Osteocyte (in vitro differentiated cells): ENCODE measurements at places on chromosomes 6 and 20. TPM values are rescaled to one million over a fixed set of nuclear protein-coding genes. Genes with fewer than 3 reads are reported as not detected.

DNA sequence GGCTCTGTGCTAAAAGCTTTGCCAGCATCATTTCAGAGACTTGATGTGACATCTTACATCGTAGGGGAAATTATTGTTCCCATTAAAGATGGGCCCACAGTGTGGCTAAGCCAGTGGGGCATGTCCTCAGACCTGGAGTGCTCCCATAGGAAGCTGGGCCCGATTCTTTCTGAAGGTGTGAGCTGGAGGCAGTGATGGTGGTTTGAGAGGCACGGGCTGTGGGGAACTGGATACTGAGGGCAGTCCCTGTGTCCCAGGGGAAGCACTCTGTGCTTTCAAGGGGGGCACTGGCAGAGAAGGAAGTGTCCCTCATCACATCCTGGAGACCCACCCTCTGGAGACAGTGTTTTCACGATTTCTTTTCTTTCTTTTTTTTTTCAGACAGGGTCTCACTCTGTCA, 8.6 kb upstream of the FAM110A start:
- H3K27ac ChIP-seq = no peak overlapping the region
- H3K36me3 ChIP-seq = no peaks in the 10 kb centered on the region
- no peak overlapping the region for H3K4me3 ChIP-seq
- peaks cover 3% of the 10 kb centered on the region for H3K27me3 ChIP-seq
- DNase-seq = no peak
- no peaks in the 10 kb centered on the region for H3K4me1 ChIP-seq

DNA sequence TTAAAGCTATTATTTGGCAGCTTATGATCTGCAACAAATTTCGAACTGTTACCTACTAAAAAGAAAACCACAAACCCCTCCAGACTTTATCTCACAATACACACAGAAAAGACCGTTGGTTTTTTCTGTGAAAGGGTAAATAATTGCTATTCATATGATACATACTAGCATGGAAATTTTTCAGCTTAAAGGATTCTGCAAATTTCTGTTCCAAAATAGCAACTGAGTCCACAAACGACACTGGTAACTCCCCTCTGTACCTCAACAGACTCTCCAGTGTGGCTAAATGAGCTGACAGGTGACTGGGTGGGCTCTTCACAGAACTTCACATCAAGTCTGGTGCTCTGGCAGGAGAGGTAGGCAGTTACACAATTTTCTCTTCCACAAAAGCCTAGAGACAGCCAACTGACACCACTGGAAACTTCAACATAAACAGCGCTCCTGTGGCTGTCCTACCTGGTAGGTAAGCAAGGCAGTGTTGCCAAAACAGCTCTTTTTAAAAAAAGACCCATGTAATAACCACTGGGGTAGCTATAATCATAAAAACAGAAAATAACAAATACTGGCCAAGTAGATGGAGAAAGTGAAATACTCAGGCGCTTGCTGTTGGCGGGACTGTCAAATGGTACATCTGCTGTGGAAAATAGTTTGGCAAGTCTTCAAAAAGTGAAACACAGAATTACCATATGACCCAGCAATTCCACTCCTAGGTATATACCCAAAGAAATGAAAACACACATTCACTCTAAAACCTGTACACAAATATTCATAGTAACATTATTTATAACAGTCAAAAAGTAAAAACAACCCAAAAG, 37.8 kb downstream of the ELOVL5 start:
- H3K4me3 ChIP-seq = no peak overlapping the region
- DNase-seq = no peak
- H3K36me3 ChIP-seq = no peaks in the 10 kb centered on the region

DNA sequence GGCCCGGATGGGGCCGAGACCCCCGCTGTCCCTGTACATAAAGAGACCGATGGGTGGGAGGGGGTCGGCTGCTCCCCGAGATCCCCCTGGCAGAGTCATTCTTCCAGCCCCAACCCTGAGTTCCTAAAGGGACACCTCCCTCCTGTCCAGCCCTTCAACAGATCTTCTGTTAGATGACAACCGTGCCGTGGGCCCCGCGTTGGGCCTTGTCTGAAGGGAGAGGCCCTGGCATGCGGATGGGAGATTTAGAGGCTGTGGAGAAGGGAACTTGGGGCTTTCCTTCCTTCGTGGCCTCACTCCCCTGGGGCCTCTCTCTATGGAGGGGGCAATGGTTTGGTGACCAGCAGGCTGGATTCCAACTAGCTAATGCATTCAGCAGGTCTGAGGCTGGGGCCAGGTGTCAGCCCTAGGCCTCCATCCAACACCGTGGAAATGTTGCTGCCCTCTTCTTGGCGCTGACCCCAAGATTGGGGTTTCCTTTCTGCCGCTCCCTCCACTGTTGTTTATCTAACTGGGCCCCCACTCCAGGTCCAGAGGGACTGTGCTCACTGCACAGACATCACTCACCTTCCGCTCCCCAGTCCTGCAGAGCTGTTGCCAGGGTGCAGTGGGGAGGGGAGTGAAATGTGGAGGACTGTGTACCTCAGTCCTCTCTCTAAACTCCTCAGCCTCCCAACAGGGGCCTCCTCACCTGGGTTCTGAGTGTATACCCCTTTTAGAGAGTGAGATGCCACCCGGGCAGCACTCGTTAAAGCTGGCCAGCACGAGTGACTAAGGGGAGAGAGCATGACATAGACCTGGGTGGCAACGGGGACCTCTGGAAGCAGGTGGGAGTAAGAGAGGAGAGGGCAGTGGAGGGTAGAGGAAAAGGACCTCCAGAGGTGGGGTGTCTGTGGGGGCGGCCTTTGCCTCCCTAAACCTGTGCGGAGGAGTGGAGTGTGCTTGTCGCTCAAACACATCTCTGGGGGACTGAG, 6.7 kb downstream of the TMEM151B start:
- H3K27me3 ChIP-seq = peaks cover 34% of the 10 kb centered on the region
- no peaks in the 10 kb centered on the region for H3K36me3 ChIP-seq
- DNase-seq = no peak
- no peaks in the 10 kb centered on the region for H3K4me1 ChIP-seq
- no peak overlapping the region for H3K4me3 ChIP-seq

- no peak for DNase-seq
- H3K4me3 ChIP-seq = no peak overlapping the region
- no peak overlapping the region for H3K27ac ChIP-seq
- no peaks in the 10 kb centered on the region for H3K36me3 ChIP-seq
- peaks cover 6% of the 10 kb centered on the region for H3K4me1 ChIP-seq
Measured at GRCh38 chr6:130525408-130525807, 159.6 kb downstream of the TMEM200A start.

GRCh38 chr6:128597004-128597403, 76.6 kb upstream of the PTPRK start:
- H3K36me3 ChIP-seq = no peaks in the 10 kb centered on the region
- peaks cover 31% of the 10 kb centered on the region for H3K4me1 ChIP-seq
- H3K4me3 ChIP-seq = no peak overlapping the region

DNA sequence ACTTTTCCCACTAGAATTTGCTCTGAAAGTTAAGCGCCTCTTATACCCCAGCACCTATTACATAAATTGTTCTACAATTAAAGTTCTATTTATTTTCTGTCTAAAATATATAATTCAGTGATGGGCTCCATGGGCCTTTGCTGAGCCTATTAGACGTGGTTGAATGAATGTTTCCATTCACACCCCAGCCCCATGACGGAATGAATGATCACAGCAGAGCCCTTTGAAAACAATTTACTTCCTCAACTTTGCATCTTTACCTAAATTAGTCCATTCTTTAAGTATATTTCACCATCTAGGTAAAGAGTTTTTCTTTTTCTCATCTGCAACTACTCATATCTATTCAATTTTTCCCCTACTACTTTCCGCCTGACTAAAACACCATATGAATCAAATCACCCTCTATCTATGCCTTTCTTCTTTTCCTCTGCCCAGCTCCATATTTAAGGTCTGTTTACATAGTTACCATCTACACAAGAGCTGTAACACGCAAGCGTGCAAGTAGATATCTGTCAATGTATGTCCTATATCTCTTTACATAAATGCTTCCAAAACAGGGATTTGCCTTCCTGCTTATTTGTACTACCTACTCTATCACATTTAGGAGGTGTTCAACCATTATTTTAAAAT, 69.7 kb downstream of the ECT2L start:
- no peak overlapping the region for H3K27ac ChIP-seq
- H3K4me1 ChIP-seq = peaks cover 16% of the 10 kb centered on the region
- DNase-seq = no peak

GRCh38 chr6:44430326-44430725, 42.8 kb downstream of the CDC5L start:
- H3K27me3 ChIP-seq = no peaks in the 10 kb centered on the region
- H3K4me3 ChIP-seq = no peak overlapping the region
- peaks cover 13% of the 10 kb centered on the region for H3K4me1 ChIP-seq

DNA sequence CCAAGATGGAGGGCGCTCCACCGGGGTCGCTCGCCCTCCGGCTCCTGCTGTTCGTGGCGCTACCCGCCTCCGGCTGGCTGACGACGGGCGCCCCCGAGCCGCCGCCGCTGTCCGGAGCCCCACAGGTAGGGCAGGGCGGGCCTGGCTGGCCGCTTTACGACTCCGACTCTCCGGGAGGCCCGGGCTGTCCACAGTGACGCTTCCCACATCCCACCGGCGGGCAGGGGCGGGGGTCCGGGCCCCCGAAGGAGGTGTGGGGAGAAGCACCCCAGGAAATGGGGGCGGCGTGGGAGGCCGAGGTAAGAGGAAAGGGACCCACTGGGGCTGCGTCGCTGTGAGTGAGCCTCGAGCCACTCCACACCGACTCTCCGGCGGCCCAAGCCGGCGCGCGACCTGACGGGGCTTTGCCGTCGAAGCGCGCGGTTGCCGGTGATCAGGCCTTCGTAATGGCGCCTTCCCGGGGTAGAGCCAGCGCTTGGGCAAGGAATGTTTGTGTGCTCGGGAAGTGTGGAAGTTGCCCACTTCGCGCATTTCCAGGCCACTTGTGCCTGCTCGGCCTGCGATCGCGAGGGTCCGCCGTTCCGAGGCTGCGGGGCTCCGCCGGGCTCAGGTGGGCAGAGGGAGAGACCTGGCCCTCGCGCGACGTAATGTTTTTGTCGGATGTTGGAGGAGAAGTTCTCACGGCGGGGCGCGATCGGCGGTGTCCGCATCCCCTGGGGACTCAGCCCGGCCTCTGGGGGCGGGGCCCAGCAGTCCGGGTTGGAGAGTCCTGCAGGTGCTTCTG, 427 bp downstream of the GINM1 start:
- H3K27ac ChIP-seq = peak overlapping the region; percentile 92
- DNase-seq = peak; percentile 87
- peak overlapping the region; percentile 94 for H3K4me3 ChIP-seq

GRCh38 chr20:40633123-40633850, 55.7 kb downstream of the MAFB start:
- peaks cover 39% of the 10 kb centered on the region for H3K27me3 ChIP-seq
- no peak overlapping the region for H3K4me3 ChIP-seq
- H3K27ac ChIP-seq = no peak overlapping the region
- DNase-seq = peak; percentile 40

DNA sequence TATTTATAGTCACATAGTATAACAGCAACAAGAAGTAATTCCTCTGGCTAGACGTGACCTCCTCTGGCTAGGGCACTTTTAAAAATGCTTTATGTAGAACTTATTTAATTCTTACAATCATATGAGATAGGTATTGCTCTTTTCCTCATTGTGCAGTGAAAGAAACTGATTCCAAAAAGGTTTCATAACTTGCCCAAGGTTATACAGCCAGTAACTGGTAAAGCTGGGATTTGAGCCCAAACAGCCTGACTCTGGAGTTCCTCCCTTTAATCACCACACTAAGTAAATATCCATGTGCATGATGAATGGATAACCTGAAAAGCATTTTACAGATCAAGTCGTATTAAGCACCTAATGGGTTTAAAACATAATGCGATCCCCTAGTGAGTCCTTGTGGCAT, 214.6 kb downstream of the PRL start:
- H3K36me3 ChIP-seq = peaks cover 3% of the 10 kb centered on the region
- peaks cover 27% of the 10 kb centered on the region for H3K4me1 ChIP-seq
- no peaks in the 10 kb centered on the region for H3K27me3 ChIP-seq
- H3K4me3 ChIP-seq = no peak overlapping the region

DNA sequence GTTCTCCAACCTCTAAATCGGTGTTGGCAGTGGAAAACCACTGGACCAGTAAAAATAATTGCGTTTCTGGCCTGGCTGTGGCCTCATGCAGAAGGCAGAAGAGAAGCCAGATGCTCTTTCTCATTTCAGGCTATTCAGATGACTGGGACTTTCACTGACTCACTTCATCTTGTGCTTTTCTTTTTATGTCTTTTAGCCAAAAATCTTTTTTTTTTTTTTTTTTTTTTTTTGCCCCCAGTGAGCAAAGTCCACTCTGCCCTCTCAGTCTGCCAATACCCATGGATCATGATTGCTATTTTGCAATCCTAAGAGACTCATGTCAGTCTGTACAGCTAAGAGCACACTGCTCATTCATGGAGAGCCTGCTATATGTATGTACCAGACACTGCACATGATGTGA, 962.5 kb downstream of the KIF16B start:
- H3K27ac ChIP-seq = no peak overlapping the region
- DNase-seq = no peak
- H3K36me3 ChIP-seq = no peaks in the 10 kb centered on the region
- no peaks in the 10 kb centered on the region for H3K27me3 ChIP-seq
- no peaks in the 10 kb centered on the region for H3K4me1 ChIP-seq

DNA sequence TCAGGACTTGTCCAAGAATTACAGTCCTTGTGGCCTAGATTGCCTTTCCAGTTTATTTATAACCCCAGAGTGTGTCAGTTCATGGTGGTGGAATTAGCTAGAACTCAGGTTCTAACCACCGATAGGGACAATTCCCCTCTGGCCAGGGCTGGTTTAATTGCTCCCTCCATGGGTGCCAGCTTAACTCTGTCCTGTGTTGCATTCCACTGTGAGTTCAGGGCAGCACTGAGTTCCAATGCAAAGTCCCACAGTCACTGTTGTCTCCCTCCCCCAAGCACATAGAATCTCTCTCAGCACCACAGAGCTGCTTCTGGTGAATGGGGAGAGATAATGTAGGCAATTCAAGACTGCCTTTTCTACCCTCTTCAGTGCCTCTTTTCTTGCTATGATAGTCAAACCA, 82.5 kb upstream of the TNFRSF21 start:
- no peak for DNase-seq
- H3K4me1 ChIP-seq = no peaks in the 10 kb centered on the region
- H3K36me3 ChIP-seq = no peaks in the 10 kb centered on the region
- H3K27ac ChIP-seq = no peak overlapping the region
- H3K4me3 ChIP-seq = no peak overlapping the region

DNA sequence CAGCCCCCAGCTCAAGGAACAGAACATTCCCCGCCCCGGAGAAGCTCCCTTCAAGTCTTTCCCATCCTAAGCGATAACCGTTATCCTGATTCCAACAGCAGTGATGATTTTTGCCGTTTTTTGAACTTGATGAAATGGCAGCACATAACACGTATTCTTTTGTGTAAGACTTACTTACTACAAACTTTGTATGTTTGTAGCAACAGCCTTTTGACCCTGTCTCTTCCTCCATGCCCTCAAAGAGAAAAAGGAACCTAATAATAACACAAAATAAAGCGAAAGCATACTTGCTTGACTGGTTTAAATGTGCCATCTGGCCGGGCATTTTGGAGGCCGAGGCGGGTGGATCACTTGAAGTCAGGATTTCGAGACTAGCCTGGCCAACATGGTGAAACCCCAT, 26.4 kb upstream of the SLC9A8 start:
- no peak overlapping the region for H3K27ac ChIP-seq
- H3K36me3 ChIP-seq = no peaks in the 10 kb centered on the region
- peaks cover 1% of the 10 kb centered on the region for H3K4me1 ChIP-seq
- no peak for DNase-seq

GRCh38 chr6:36187446-36187845, 9.1 kb upstream of the BRPF3 start:
- peaks cover 27% of the 10 kb centered on the region for H3K27me3 ChIP-seq
- no peaks in the 10 kb centered on the region for H3K4me1 ChIP-seq
- H3K27ac ChIP-seq = no peak overlapping the region

Gene PI16
- not detected in 2 replicates for total RNA-seq

Gene KIF25
- total RNA-seq = not detected in 2 replicates

Gene KCNB1
- 21.3 and 24.6 TPM in 2 replicates for total RNA-seq

Gene LGSN
- 0.29 TPM in 1 of 2 replicates, not detected in the other for total RNA-seq

Gene SLC17A3
- not detected in 2 replicates for total RNA-seq

Gene ZNF76
- 29.3 and 32.9 TPM in 2 replicates for total RNA-seq

Gene TEAD3
- total RNA-seq = 43.1 and 44.8 TPM in 2 replicates

Gene CLVS2
- not detected in 2 replicates for total RNA-seq
